Thoracic aorta (tissue), 2 donors: ENCODE measurements at places on chromosomes 1 and 21. TPM values are rescaled to one million over a fixed set of nuclear protein-coding genes. Genes with fewer than 3 reads are reported as not detected.

Gene CACHD1
- 6.7 TPM for total RNA-seq

DNA sequence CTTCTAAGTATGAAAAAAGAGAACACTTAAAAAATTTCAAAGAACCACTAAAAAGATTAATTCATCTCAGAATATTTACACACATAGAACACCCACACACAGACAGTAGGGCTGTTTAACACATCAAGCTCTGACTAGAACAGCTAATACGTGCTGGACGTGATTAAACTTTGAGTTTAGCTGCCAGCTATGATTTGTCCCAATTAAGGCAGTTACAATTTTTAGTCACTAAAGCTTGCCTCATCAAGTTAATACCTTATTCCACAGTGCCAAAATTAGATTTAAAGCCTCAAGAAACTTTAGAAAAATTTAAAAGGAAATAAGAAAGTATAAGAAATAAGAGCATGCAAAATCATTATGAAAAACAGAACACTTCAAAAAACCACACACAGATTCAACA lies 18.9 kb downstream of the SLC16A1 start:
- H3K4me1 ChIP-seq = peaks cover 34% of the 10 kb centered on the region
- H3K27ac ChIP-seq = no peak overlapping the region
- no peak for DNase-seq
- H3K36me3 ChIP-seq = no peaks in the 10 kb centered on the region
- peak overlapping the region; percentile 28 for H3K4me3 ChIP-seq

- peaks cover 14% of the 10 kb centered on the region for H3K4me1 ChIP-seq
- H3K27ac ChIP-seq = no peak overlapping the region
- H3K36me3 ChIP-seq = no peaks in the 10 kb centered on the region
- no peak for DNase-seq
- no peaks in the 10 kb centered on the region for H3K27me3 ChIP-seq
Observed at GRCh38 chr1:234899041-234899729, 229.5 kb downstream of the TOMM20 start.

DNA sequence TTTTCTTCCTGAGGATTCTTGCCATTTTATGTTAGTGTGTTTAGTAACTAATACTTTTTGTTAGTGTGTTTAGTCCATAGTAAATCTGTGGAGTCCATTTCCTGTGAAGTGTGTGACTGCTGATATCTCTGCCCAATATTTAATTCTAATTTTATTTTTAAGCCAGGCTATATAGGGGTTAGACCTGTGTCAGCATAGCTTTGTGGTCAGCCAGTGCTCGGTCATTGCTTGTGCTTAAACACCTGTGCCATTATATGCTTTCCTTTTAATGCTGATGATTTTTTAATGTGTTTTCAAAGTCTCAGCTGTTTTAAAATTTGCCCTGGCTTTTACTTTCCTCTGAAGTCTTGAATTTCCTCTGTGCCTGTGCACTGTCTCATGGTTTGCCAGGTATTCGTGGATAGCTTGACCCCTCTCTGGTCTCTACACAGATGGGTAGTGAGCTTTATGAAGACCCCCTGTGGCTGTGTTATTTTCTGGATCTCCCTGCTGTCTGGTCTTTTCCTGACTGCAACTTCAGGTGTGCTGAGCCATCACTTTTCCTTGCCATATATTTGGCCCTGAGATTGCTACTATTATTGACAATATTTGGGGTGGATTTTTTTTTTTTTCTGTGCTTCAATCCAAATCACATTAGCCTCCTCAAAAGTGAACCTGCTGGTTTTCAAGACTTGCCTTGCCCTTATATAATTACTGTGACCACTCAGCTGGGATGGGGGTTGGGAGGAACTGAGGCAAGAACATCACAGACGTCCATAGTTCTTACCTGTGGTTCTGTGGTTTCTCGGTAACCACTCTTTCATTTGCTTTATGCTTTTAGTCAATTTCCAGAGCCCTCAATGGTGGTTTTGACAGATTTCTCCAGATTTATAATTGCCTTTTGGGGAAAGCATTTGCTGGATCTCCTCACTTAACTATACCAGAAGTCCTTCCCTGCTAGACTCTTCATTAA lies 59.6 kb downstream of the RPS6KC1 start:
- no peak for DNase-seq
- no peaks in the 10 kb centered on the region for H3K27me3 ChIP-seq
- H3K27ac ChIP-seq = no peak overlapping the region
- H3K4me3 ChIP-seq = no peak overlapping the region
- peaks cover 2% of the 10 kb centered on the region for H3K36me3 ChIP-seq
- no peaks in the 10 kb centered on the region for H3K4me1 ChIP-seq

Gene C8B
- total RNA-seq = not detected

GRCh38 chr1:195908121-195908520 lies 700.1 kb downstream of the KCNT2 start:
- no peaks in the 10 kb centered on the region for H3K4me1 ChIP-seq
- no peak overlapping the region for H3K4me3 ChIP-seq
- H3K36me3 ChIP-seq = no peaks in the 10 kb centered on the region
- H3K27me3 ChIP-seq = no peaks in the 10 kb centered on the region
- no peak for DNase-seq

Gene AGO3
- 47.5 TPM for total RNA-seq

Gene CD5L
- total RNA-seq = not detected

Gene OR2L3
- not detected for total RNA-seq

Gene OR2G6
- not detected for total RNA-seq
